ENCODE measurements at places on chromosomes 2 and 18.
A peak's percentile ranks its signal among the peaks of the same experiment; 100 is the strongest.

DNA sequence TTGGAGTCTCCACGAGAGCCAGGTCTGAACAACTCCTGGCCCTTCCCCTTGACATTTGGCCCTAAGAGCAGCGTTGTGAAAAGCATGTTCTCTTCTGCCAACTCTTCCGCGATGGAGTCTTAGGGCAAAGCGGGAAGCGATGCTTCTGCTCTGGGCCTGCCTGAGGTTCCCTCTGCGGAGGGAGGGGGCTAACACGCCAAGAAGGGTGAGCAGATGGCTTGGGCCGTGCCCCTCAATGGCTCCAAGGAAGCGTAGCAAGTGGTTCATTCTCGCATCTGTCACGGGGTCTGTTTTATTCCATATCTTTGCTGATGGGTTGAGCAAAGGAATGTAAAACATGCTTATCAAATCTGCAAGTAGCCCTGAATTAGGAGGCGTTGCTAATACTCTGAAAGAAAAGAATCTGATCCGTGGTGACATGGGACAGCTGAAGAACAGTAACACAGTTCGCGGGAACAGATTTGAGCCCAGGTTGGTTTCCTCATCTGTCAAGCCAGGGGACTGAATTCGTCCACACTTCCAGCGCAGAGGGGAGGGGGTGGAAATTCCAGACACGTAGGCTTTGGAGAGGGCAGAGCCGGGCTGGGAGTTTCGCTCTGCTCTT is 38.0 kb downstream of the DNMT3A start:
- DNase-seq = no peak

DNA sequence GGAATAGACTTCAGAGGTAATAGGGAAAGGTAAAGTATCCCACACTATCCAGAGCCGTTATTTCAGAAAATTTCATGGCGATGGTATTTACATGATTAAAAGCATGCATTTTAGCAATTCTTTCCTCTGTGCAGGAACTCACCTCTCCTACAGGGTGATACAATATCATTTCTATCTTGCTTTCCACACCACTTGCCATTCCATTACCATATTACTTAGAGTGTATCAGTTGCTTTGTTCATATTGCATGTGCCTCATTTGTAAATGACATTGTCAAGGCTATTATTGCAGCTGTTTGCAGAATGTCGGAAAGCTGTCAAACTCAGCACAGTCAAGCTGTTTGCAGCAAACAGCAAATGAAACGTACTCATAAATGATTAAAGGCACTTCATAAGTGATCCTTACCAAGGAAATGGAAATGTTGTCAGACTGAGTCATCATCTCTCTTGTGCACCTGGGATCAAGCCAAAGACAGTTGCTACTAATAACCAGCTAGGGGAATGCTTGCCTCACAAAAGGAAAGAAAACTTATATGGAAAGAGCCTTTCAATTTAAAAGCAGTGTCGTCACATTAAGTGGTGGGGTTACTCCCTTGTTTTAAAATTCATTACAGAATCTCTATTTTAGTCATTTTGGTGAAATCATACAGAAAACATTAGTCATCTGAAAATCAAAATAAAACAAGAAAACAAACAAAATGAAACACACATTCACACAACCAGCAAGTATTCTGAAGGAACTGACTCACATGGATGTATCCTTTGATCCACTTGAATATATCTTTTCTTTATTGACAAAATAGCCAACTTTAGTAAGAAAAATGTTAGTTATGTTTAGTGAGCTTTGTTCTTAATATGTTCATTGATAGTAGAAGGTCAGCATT is 1064.1 kb upstream of the CNTNAP5 start:
- no peak for DNase-seq

GRCh38 chr2:88127888-88128653 is at the start of gene FABP1:
FABP1 (minus strand) TSS chr2:88128062; CDS start chr2:88128017, 45 bp downstream.
- no peak for DNase-seq

DNA sequence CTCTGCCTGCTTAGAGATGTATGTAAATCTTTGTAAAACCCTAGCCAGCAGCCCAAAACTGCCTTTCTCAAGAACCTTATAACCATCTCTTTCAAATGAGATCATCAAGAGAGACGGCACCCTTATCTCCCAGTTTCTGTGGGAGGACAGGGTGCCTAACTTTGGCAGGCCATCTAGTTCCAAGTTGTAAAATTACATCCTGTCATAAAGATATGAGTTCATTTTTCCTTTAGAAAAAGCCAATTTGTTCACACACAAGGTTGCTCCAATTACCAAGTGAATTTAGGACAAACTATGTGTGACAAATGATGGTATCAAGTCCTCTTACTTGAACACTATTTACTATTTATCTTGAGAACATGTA is 65.3 kb downstream of the MEMO1 start:
- no peak for DNase-seq

- no peak for DNase-seq
Measured at GRCh38 chr2:65059071-65059470, 2.9 kb downstream of the CEP68 start.

DNA sequence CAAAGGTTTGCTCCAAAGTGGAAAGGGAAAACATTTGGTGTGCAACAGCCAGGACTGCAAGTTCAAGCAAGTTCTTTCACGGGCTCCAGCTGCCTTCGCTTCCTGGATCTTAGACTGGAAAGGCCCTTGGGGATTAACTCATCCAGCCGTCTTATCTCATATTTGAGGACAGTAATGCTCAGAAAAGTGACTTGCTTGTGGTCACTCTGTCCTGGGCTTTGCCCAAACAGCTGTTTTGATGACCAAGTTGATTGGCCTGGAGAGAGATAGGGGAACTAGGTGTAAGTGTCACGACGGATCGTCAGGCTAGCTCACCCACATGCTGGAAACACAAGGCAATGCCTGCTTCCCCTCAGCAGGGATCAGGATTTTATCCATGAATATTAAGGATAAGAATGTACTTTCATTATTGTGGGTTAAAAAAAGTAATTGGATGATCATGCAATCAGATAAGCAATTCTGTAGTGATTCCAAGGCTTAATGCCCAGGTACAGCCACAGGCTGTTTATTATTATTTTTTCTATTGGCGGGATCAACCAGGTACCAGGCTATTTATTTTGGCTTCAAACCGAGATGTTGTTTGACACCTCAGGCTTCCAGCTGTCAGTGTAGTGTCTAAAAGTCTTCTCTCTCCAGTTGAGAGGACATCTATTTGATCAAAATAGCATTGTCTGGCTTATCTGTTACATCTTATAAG is 162.5 kb upstream of the EPAS1 start:
- no peak for DNase-seq

GRCh38 chr18:58572181-58572580 is 56.7 kb downstream of the ALPK2 start:
- DNase-seq = no peak

DNA sequence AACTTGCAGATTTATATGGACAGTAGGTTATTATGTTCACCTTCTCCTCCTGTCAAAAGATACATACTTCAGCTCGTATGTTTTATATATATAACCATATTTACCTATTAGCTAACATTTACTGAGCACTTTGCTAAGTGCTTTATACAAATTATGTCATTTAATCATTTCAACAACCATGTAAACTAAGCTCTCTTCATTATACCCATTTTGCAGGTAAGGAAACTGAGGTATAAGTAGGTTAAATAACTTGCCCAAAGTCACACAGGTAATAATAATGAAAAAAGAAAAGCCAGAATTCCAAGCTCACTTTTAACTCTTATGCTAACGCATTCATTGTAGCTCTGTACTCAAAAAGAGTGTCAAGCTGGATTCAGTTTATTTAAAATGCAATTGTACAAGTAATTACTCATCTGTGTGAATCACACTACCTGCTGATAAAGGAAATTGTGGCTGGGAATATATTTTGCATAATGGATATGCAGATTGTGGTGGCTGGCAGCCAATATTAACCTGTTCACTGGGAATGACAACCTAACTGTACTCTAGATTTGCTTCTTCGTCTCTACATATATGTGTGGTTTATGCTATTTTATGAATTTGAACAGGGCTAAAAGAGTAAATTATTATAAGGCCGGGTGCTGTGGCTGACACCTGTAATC is 20.6 kb downstream of the SLC16A14 start:
- DNase-seq = no peak

GRCh38 chr2:226790011-226790410 is 9.6 kb downstream of the IRS1 start:
- DNase-seq = no peak

GRCh38 chr2:54935389-54935788 is 114.9 kb downstream of the RTN4 start:
- no peak for DNase-seq

DNA sequence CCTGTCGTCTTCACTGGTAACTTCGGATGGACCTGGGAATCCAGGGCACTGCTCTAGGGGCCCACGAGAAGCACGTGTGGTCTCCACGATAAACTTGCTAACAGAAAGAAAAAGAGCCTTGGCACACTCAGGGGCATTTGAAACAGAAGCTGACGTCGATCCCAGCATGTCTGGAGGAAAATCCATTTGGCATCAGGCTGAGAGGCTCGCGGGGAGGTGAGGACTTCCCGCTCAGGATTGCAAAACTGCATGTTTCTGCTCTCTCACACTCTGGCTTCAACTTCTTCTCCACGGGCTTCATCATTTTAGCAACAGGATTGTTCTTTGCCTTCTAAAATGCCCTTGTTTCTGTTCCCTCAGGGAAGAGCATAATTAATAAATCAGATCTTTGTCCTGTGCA is 181.7 kb upstream of the COPS8 start:
- DNase-seq = no peak

DNA sequence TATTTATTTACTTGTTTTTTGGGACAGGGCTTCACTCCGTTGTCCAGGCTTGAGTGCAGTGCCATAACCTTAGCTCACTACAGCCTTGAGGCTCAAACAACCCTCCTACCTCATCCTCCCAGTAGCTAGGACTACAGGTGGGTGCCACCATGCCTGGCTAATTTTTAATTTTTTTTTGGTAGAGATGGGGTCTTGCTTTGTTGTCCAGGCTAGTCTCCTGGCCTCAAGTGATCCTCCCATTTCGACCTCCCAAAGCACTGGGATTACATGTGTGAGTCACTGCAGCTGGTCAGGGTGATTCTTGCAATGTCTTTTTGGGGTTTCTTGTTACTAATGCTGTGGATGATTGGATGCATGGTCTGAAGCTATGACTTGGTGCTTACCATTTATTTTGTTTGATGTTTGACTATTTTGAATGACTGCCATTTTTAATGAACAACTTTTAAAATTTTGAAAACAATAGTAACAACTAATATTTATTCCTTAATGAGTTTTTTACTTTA is 6.5 kb downstream of the CERS6 start:
- DNase-seq = no peak

DNA sequence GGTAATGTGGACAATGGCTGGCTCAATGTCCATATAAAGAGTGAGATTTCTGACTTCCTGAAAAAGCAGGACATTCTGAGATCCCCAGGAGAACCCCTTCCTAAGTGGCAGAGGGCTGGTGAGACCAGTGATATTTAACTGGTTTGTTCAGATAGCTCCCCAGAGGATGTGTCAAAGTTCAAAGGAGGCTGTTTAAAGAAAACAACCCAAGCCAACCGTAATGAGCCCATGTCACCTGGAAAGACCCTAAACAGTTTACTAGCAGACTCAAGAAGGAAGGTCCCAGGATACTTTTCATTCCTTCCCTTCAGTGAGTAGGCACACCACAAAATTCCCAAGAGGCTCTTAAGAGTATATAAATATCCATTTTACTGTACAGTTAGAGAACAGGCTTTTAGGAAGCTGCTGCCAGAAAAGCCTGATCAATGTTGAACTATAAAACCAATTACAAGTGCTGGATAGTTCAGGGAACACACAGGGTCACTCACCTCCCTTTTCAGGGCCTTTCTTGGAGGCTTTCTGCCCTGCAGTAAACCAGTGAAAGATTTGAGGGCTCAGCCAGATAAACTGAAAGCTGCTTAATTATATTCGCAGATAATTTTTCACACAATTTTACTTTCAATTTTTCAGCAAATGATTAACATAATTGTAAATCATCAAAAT is 293.5 kb downstream of the ASXL3 start:
- no peak for DNase-seq

- DNase-seq = peak; percentile 25
Measured at GRCh38 chr18:49757513-49758262, 55.6 kb downstream of the ACAA2 start.

DNA sequence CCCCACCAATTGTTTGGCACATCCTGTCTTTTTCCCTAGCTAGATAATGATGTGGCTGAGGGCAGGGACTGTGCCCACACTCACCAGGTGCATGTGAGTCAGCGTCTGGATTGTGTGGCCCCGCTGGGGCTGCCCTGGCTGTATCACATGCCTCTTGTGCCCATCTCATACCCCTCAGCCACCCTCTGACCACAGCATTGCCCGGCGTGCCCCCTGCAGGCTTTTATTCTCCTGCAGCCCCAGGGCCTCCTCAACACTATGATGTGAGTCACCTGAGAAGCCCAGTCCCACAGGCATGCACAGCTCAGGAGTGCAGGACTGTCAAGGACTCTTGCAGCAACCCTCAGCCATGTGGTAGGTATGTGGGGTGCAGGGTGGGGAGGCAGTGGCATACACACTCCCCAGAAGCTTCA is 14.8 kb upstream of the STEAP3 start:
- no peak for DNase-seq

DNA sequence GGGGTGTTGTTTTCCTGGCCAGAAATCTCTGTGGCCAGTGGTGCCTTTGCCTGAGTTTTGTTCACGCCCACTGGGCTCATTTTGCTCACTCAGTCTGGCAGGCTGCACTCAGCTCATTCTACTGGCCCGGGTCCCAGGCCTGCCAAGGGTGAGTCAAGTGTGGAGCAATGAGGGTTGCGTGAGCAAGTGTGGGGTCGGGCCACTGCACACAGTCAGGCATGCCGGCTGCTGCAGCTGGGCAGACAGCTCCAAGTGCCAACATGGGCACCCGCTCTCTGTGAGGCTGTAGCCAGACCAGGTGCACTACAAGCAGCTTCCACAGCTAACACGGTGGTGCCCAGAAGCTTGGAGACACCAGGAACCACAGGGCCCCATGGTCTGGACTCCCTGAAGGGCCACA is 801.1 kb upstream of the RAB6C start:
- DNase-seq = no peak

GRCh38 chr18:56042915-56043536 is 455.0 kb upstream of the TCF4 start:
- no peak for DNase-seq

- DNase-seq = no peak
Measured at GRCh38 chr18:77314511-77314910, 64.9 kb downstream of the GALR1 start.

DNA sequence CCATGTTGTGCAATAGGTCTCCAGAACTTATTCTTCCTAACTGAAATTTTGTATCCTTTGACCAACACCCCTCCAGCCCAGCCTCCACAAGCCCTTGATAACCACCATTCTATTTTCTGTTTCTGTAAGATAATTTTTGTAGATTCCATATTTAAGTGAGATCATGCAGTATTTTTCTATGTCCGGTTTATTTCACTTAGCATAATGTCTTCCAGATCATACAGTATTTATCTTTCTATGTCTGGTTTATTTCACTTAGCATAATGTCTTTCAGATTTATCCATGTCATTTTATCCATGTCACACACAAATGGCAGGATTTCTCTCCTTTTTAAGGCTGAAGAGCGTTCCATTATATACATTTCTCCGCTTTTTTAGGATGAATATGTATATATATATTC is 24.4 kb upstream of the ONECUT2 start:
- no peak for DNase-seq

GRCh38 chr2:36059691-36060090 is 295.9 kb upstream of the CRIM1 start:
- no peak for DNase-seq

GRCh38 chr2:9800975-9801726 is 42.1 kb upstream of the TAF1B start:
- no peak for DNase-seq

Data from DND-41 (cell line).